ENCODE measurements at places on chromosomes 3 and 15.
A peak's percentile ranks its signal among the peaks of the same experiment; 100 is the strongest.

- no peak for DNase-seq
Observed at GRCh38 chr3:64488939-64489338, 198.9 kb downstream of the ADAMTS9 start.

DNA sequence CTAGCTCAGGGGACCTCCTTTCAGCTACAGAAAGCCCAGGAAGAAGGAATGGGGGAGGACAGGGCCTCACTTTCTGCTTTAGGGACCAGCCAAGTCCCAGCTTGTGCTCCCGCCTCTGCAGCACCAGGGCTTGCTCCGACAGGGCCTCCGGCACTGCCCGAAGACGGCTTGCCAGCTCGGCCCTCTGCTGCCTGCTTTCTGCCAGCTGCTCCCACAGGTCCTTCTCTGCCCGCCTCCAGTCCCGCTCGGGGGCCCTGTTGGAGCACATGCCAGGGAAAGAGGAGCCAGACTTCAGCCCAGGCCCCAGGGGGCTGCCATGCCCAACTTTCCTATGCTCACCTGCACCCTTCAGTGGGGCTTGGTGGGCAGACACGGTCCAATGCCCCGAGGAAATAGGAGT, 4.3 kb upstream of the CLK3 start:
- no peak for DNase-seq

DNA sequence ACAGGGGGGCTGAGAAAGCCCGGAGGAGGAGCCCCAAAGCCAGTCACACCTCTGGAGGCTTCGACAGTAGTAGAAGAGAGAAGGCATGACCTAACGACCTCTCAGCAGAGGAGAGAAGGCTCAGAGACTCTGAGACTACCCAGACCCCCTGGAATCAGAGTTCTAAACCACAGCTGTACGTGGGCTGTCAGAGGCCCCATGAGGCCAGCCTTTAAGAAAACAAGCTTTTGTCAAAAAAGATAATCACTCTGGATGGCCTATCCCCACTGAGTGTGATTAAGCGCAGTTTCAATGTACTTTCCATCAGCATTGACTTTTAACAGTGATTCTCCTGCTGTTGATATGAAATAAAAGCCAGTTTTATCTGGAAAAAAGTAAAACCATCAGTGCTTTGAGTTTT, 330.3 kb downstream of the CLSTN2 start:
- no peak for DNase-seq

- no peak for DNase-seq
Observed at GRCh38 chr15:68379058-68379758, 52.8 kb downstream of the ITGA11 start.

GRCh38 chr15:25789616-25789999, 73.5 kb downstream of the ATP10A start:
- DNase-seq, result no peak

GRCh38 chr3:128557531-128558280, 64.7 kb upstream of the GATA2 start:
- DNase-seq, result no peak

DNA sequence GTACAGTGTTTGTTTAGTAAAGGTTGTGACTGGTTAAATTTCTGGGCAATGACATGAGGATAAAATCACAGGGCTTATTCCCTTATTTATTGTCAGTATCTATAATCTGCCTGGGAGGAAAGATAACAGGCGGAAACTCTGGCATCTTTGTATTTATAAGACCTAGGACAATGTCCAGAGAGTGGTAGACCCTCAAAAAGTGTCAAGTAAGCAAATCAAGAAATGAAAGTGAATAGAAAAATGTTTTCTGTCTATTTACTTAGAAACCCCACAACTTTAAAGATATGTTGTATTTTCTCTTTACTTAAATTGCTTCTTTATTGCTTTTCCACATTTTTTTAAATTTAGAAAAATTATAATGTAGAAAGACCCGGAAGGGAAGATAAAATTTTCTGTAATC, 544.6 kb downstream of the EDEM1 start:
- DNase-seq, result no peak

DNA sequence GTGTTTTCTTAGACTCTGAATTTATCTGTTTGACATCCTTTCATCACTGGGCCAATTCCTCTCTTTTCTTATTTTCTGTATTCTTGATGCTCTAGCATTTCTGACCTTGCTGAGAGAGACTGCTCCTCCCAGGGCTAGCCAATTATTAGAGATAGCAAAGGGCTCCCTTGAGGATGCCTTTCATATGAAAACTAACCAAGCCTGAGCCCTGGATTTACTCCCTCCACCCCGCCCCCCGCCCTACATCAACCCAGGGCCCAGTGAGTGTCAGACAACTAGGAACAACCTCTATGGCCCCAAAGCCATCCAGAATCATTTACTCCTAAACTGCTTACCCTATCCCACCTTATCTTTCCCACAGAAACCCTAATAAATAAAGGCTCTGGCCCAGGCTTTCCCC, 69.7 kb upstream of the LARS2 start:
- DNase-seq, result no peak

DNA sequence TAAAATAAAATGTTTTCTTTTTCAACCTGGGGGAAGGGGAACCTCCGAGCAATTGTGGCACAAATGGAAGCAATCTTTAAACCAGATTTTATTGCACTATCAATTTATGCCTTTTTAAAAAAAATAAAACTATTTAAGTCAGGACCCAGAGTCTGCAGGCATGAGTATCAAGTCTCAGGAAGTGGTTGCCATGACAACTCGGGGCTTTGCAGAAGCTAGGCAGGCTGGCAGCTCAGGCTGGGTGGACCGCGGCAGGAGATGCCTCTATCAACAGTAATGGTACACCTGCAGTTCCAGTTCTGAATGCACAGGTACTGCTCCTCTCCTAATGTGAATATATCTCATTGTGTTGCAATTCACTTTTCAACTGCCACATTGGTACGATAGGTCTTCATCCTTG, 447.7 kb downstream of the GABRG3 start:
- DNase-seq, result no peak

- DNase-seq, result no peak
Observed at GRCh38 chr3:6825524-6825923, 35.4 kb upstream of the GRM7 start.

GRCh38 chr3:87796137-87796842, 262.5 kb downstream of the CGGBP1 start:
- DNase-seq, result no peak

- DNase-seq, result no peak
Observed at GRCh38 chr15:92578096-92578835, 77.3 kb downstream of the FAM174B start.

GRCh38 chr3:190384309-190384756, 3.6 kb upstream of the CLDN16 start:
- peak; percentile 13 for DNase-seq

DNA sequence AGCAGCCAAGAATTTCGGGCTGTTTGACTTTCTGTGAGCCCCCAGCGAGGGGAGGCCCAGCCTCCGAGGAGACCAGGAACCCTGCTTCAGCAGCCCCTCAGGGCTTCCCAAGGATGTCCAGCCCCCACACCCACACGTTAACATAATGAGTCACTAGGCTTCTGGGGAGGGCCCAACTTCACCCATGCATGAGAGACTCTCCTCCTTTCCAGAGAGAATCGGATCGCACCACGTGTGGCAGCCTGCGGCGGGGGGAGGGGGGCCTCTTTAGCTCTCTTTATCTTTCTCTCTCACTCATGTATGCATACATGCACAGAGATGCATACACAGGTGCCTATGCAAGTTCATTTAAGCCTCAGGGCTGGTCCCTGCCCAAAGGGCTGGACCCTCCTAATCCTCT, 3.1 kb upstream of the AP2M1 start:
- no peak for DNase-seq

DNA sequence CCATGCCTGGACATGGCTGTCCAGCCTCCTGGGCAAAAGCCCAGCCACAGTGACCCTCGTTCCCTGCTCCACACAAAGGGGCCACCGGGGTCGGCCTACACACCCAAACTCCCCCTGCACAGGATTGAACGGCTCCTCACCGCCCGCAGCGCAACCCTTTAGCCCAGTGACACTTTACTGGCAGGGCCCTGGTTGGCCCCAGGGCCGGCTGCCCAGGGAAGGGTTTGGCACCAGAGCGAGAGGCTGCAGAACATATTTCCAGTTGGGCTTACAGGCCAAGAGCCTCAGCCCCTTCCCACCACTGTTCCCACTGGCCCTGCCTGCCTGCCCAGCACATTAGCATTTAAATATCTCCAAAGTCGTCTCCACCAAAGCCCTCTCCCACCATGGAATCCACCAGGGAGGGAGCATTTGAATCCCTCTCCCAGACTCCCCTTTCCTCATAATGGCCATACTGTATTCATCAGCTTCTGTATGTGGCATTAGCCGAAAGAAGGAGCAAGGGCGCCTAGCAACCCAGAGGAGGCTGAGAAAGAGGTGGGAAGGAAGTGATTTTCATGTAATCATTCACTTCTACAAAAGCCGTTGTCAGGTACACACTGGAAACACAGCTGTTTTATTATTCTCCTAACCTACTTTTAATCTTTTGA, 85.4 kb downstream of the SLC6A11 start:
- no peak for DNase-seq

DNA sequence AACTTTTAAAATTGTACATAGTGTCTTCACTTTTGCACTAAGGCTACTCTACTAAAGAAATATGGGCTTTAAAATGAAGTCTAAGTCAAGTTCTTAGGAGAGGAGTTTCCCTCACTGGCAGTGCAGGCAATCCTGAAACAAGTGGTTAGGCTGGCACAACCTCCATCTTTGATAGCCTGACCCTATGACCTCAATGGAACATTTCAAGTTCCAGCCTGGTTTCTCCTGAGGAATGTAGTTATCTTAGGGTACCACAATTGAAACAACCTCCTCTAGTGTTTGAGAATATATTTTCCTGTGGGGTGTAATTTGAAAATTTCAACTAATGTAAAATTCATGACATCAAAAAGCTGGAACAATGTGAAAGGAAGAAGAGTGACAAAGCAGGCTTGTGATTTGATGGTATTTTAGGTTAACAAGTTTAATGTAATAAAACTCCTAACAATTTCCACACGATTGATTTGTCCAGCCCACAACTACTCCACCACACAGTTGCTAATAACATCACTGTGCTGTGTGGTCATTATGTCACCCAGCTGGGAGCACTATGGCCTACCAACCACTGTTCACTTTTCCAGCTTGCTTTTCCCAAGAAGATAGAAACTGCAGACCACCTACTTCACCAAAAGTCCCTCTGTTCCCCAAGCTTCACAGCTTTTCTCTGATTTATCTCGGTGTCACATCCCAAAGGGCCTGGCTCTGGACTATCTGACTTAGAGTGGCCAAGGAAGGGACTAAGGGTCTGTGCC, 1.8 kb downstream of the WWTR1 start:
- DNase-seq, result no peak

GRCh38 chr15:94274745-94275144, 43.4 kb downstream of the MCTP2 start:
- no peak for DNase-seq

DNA sequence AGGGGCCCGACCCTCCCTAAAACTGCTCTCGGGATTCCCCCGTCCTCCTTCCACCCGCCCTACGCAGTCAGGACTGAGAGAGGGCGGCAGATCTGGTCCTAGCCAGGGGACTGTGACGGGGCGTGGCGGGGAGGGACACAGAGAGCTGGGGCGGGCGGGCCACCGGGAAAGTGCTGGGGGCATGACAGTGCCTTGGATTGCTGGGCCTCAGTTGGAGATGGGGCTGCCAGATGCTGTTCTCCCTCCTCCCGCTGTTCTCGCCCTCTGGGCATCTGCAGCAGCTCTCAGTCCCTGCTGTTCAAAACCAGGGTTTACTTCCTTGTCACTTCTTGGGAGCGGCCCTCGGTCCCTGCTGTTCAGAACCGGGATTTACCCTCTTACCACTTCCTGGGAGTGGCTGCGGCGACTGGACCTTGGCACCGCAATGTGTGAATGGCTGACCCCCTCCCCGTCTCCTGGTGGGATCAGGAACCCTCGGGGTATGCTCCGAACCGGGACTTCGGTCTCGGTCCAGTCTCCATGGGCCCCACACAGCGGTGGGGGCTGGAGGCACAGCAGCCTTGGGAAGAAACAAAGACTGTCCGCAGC, 1.8 kb upstream of the RPP25 start:
- DNase-seq, result no peak

DNA sequence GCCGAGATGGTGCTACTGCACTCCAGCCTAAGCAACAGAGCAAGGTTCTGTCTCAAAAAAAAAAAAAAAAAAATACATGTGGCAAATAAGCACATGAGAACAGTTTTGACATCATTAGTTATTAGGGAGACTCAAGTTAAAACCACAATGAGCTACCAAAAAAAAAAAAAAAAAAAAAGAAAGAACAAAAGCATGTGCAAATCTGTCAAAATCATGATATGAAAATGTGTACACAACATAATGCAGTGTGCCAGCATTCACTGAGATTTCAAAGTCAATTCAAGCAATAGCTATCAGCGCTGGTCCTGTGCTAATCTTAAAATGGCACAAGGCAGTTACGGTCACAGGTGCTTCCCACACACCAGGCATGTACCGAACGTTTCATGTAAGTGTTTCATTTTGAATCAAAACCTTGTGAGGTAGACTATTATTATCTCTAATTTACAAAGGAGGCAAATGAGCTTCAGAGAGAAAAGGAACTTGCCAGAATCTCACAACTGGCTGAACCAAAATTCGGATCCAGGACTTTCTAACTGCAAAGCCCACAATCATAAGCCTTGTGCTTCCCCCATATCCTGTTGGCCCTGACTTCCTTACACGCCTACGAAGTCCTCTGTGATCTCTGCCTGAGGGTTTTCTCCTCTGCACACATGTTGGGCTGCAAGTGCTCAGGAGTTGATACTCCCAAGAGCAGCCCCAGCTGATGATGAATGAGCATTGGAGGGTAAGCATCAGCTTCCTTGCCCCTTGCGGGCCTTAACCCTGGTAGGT, 200.1 kb upstream of the PROK2 start:
- no peak for DNase-seq

Measured in pulmonary artery endothelial cell (primary cell).